T-helper 22 cell (primary cell): ENCODE measurements at places on chromosomes 4 and X.

- no peak for DNase-seq
Observed at GRCh38 chr4:173509036-173510001, 20.7 kb downstream of the HAND2 start.

- no peak for DNase-seq
Observed at GRCh38 chrX:139842326-139843185, 90.3 kb downstream of the ATP11C start.

GRCh38 chr4:71841336-71841735, 57.5 kb upstream of the GC start:
- no peak for DNase-seq

DNA sequence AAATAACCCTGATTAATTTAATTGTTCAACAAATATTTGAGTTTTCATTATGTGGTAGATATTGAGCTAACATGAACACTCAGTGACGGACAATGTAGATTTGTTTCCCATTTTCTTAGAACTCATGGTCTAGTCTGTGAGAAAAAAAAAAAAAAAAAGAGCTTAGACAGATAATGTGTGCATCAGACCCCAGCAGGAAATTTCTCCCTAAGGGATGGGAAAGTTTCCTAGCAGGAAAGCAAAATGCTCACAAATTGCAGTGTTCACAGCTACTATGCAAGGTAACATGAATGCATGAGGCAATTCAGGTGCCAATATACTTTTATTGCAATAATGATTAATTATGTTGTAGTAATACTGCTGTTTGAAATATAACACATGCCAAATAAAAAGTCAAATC, 843.2 kb upstream of the SLIT2 start:
- DNase-seq, result no peak

DNA sequence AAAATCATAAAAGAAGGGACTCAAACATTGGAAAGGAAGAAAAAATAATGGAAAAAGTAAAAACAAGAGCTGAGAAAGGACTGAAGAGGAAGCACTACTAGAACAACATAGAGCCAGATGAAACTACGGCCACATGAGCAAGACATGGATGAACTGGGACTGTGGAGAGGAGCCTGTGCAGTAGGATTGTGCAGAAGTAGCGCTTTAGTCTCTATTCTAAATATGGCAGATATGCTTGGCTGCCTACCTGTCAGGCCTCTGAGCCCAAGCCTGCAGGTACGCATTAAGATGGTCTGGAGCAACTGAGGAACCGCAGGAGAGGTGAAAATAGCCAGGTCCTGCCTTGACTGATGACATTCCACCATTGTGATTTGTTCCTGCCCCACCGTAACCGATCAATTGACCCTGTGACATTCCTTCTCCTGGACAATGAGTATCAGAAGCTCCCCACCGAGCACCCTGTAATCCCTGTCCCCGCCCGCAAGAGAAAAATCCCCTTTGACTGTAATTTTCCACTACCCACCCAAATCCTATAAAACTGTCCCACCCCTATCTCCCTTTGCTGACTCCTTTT, 154.3 kb downstream of the CAMK2D start:
- DNase-seq, result no peak

- no peak for DNase-seq
Observed at GRCh38 chr4:154908168-154908567, 127.1 kb downstream of the RBM46 start.

DNA sequence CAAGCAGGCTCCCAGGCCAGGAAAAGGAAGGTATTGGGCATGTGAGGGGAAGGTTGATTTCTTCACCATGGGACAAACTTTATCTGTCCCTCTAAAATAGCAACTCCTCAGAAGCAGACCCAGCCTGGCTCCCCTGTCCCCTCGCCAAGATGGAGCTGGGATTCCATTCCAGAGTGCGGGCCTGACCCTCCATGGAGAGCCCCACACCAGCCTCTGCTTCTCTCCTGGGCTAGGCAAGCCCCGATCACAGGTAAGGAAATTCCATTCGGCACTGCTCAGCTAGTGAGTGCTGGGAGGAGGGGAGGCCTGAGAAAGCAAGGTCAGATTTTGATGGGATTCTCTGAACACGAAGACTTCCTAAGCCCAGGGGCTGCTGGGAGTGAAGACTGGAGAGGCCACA, 98.4 kb downstream of the EFNB1 start:
- DNase-seq, result no peak

DNA sequence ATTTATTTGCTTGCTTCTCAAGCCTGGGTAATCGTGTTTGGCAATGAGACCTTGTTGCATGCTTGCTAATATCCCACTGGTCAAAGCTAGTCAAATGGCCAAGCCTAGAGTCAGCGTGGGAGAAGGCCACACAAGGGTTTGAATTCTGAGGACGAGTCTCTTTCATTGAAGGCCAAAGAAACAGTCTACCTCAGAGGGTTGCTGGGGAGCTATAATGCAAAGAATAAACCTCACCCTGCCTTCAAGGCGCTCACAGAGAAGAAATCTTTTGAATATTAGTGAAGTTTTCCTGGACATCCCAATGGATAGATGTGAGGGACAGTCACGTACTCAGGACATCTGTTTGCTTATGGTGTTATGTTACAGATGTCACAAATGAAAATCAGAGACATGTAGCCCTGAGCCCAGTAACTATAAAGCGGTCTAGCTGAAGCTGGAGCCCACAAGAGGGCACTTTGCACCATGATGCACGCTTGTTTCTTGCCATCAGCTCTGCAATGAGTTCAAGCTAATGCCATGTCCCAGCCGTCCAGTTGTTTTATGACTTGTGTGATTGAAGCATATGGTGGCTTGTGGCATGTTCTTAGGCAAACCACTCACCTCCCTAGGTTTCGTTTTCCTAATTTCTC, 1.1 kb upstream of the TLR3 start:
- no peak for DNase-seq

- DNase-seq, result no peak
Observed at GRCh38 chrX:39438603-39439602, 637.6 kb downstream of the MID1IP1 start.

GRCh38 chr4:46196086-46196485, 72.2 kb upstream of the GABRG1 start:
- DNase-seq, result no peak

DNA sequence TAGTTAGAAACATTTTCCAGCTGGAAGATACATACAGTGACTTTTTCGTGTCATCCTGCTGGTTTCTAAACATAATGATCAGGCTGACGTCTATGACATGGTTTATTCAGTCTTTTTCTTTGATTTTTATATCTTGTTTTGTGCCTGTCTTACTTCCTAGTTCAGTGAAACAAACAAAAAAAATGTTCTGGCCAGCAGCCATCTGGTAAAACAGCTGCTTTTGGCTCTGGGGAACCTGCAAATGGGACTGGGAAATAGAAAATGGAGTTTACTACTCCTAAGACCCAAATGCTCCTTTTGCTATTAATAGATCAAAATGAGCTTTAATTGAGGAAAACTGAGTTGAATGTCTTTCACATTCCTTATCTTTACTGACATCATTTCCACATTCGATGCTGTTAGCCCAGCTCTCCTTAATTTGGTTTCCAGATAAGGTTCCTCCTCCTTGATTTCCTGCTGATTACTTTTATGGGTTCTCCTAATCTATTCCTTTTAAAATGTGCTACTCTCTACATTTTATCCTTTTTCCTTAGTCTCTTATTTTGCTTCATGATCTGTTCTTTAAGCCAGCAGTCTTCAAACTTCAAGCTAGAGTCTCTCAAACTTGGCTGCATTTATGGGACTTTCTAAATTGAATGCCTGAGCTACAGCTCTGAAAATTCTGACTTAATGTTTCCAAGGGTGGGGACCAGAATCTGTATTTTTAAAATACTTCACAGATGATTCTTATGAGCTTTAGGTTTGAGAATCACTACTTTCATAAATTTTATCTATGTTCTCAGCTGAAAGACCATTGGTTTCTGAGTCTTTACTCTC, 499.5 kb downstream of the ANKRD50 start:
- DNase-seq, result no peak

DNA sequence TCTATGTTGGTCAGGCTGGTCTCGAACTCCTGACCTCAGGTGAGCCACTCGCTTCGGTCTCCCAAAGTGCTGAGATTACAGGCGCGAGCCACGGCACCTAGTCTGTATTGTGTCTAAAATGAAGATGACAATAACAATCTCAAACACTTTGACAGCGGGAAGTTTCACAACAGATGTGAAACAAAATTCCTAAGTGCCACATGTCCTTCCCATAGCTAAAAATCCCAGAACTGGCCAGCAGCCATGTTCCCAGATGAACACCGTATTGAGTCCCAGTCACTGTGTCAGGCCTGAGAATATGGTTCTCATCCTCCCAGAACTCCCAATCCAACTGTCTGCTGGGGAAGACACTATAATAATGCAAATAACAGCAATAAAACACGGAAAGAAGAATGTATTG, 16.4 kb upstream of the KLHL8 start:
- no peak for DNase-seq
